ENCODE measurements at places on chromosomes 7 and 10. TPM values are rescaled to one million over a fixed set of nuclear protein-coding genes. Genes with fewer than 3 reads are reported as not detected.

DNA sequence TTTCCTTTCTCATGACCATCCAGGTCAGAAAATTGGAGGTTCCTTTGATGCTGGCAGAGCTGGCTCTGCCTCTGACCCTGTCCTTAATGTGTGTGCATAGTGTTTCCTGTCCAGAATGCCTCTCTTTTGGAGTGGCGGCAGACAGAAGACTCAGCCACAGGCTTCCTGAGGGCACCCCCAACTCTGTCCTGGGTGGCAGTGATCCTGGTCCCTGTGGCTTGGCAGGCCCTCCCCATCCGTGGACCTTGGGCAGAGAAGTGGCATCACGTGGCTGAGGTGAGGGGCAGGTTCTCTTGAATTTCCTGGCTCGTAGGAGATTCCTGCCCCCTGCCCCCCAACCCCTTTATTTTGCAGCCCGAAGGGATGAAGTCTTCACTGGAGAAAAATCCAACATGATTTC is 133.1 kb downstream of the RGS10 start:
- DNase-seq = no peak

The CTBP2 gene
- total RNA-seq = 7.1 TPM

DNA sequence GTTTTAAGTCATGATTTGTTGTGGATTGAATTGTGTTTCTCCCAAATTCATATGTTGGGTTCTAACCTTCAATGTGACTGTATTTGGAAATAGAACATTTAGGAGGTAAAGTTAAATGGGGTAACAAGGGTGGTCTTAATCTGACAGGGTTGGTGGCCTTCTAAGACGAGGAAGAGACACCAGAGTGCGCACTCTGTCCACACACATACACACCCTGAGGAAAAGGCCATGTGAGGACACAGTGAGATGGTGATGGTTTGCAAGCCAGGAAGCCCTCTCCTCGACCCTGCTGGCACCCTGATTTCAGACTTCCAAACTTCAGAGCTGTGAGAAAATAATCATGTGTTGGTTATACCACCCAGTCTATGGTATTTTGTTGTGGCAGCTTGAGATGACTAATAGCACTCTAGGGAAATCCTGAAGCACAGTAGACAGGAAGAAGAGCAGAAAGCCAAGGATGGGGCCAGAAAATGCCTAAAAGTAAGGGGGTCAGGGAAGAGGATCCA is 28.0 kb upstream of the SEM1 start:
- DNase-seq = no peak

DNA sequence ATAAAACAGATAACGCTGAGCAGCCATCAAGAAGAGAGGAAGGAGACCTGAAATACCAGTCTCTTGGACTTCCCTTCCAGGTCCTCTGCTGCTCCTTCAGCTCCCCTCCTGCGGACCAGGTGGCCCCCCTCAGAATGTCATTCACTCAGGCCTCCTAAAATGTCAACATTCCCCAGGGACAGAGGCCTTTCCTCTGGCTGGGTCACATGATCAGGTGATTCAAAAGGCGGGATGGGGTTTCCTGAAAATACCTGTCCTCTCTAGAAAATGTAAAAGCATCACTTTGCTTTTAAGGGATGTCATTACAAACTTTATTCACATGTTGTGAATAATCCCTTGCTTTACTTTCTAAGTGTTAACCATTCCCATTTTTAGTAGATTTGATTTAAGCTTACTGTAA is 311.1 kb downstream of the INHBA start:
- no peak for DNase-seq

The SMO gene
- total RNA-seq = 11.7 TPM

DNA sequence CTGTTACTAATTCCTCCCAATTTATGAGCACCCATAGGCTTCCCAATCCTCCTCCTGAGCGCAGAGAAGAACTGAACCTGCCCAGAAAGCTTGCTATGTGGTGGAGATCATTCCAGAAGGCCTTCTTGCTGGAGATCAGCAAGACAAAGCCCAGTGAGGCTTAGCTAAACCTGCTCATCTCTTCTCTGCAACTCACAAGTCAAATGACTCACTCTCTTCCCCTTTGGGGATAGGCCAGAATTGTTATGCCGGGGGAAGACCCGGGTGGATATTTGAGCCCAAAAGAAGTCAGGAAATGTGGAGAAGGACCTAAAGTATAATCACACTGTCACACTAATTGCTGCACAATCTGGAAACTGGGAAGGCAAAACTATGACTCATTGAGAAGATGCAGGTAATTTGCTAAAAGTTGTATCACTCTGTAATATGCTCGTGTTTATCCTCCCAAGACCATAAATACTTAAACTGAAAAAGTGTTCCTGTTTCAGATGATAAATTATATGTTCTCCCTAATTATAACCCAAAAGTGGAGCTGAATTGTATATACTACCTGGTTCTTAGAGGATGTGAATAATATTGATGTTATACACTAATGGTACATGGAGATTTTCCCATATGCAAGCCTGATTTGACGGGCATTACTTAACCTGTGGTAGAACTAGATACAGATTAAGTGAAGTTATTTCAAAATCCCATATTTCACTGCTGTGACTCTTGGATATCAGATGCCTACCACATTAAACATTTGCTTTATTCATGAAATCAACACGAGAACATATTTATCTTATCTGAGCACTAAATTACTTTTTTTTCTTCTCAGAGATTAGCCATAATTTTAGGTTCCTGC is 6.4 kb downstream of the NEBL start:
- no peak for DNase-seq

The APBB1IP gene
- total RNA-seq = 46.2 TPM

GRCh38 chr7:157432957-157433576 is 96.3 kb downstream of the DNAJB6 start:
- peak; percentile 68 for DNase-seq

GRCh38 chr7:75629044-75629443 is 109.7 kb downstream of the HIP1 start:
- no peak for DNase-seq

DNA sequence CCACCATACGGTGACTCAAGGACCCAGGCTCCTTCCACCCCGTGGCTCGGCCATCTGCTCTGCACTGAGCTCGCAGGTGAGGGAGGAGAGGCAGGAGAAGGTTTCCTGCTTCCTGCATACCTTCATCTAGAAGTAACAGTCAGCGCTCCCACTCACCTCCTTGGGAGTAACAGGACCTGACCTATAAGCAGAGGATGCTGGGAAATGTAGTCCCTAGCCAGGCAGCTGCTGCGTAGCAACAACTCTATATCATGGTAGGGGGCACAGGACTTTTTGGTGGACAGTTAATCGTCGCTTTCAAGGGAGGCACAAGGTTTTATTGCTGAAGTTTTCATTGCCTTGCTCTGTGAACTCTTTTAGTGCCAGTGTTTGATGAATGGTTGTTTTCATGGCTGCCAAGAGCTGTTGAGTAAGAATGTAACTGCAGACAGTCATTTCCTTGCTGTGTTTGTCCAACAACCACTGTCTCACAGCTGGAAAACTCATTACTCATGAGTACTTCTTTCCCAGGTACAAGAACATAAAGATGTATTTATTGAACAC is 10.2 kb upstream of the ZFYVE27 start:
- DNase-seq = no peak

GRCh38 chr10:99540657-99541531 is 8.2 kb downstream of the NKX2-3 start:
- DNase-seq = no peak

DNA sequence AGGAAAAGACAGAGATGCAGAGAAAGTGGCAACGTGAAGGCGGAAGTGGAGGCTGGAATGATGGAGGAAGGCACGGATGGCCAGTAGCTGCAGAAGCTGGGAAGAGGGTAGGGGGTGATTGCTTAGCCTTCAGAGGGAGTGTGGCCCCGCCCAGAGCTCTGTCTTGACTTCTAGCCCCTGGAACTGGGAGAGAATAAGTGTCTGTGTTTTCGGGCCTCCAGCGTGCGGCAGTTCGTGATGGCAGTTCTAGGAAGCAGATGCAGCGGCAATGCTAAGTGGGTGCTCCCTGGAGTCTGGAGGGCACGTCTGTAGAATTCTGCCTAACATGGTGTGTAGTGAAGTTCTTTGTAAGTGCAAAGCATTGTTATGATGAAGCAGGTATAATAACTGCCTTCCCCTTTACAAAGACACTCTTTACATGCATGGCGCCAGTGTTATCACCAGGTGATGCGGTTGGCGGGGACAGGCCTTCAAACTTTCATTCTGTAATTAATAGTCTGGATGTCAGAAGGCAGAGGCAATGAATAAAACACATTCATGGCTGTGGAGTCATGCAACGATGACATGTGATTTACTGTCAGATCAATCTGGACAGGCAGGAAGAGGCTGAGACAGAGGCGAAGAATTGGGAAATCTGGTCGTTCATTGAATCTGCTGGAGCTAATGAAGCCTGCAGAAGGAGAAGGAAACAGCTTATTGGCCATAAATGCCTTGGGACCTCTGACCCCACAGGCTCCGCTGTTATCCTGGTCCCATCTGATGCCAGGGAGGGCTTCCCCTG is 228.6 kb downstream of the GLRX3 start:
- no peak for DNase-seq

GRCh38 chr10:88542522-88542921 is 40.6 kb downstream of the RNLS start:
- no peak for DNase-seq

DNA sequence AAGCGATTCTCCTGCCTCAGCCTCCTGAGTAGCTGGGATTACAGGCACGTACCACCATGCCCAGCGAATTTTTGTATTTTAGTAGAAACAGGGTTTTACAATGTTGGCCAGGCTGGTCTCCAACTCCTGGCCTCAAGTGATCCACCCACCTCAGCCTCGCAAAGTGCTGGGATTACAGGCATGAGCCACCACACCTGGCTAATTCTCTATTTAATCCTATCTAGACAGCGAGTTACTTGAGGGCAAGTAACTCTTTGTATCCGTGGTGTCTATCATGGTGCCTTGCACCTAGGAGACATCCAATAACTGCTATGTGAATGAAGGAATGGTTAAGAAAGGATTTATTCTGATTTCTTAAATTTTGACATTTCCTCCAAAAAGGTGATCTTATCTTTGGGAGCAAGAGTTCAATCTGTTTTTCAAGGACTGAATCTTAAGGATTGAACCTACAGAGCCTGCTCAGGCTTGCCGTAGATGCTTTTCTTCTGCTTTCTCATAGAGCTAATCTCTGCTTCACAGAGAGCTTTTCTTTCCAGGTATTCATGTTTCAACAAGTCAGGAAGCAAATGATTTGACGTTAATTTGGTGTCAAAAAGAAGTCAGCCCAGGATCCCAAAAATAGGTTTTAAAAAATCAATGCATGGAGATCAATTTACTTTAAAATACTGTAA is 101.6 kb downstream of the CUL2 start:
- no peak for DNase-seq

DNA sequence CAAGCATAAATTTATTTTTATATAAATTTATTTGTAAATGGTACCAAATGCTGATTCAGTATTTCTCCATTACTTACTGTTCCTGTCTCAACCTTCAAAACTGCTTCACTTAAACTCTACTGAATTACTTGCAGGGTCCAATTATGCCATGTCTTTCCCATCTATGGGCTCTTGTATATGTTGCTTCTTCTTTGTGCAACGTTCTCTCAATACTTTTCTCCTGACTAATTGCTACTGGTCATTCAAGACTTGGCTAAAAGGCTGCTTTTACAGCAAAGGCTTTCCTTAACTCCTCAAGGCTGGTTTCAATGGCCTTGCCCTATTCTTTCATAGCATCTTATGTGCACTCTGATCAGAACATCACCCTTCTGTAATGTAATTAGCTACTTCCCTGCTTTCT is 67.9 kb downstream of the RNLS start:
- no peak for DNase-seq

DNA sequence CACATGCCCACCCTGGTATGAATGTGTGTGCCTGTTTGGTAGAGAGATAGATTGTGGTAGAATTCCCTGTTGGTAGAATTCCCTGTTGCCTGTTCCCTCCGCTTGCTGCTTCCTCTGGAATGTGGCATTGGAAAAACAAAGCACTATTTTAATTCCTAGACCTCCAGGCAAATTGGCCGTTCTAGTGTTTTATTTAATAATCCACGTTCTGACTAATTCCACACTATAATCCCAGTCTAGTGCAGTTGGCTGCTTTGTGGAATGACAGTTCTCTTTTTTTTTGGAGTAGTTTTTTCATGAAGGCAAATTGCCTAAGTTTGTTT is 2.0 kb downstream of the HECW1 start:
- DNase-seq = no peak

The RAPGEF5 gene
- total RNA-seq = 30.5 TPM

The CLCN1 gene
- 0.09 TPM for total RNA-seq

DNA sequence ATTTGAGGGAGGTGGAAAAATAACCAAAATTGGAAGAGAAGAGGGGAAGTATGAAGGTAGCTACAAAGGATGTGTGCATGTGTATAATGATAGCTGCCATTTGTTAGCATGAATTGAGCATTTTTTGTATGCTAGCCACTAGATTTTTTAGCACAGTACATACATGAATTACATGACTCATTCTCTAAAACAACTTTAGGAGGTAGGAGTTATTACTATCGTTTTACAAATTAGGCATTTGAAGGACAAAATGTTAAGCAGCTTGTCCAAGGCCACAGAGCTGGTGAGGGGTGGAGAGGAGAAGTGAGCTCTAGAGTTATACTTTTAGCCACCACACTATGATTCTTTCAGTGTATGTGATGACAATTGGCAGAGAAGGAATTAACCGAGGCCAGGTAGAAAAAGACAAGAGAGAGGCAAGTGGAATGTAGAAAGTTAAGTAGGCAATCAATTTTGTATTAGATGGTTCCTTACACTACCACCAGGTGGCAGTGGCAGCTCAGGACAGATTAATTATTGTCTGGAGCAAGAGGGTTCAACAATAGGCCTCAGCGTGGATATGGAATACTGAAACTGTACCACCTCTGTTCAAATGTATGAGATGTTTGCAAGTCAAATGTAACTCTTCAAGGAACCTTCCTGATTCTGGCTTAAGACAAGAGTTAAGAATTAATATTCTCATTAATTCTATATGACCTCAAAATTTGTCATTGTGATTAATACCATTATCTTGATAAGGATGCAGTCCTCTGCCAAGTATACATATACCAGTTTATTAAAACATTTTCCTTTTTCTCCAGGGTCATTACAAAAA is 128.0 kb downstream of the MBL2 start:
- peak; percentile 69 for DNase-seq

The CALHM3 gene
- total RNA-seq = 0.09 TPM

The IFIT1B gene
- total RNA-seq = 0.38 TPM
